ENCODE measurements at places on chromosomes 1 and 21. TPM values are rescaled to one million over a fixed set of nuclear protein-coding genes. Genes with fewer than 3 reads are reported as not detected.

The INAVA gene
- total RNA-seq: 1.8 TPM

The GPR89B gene
- 19.4 TPM for total RNA-seq

The MASP2 gene
- not detected for total RNA-seq

The PLK3 gene
- 103 TPM for total RNA-seq

The NTMT2 gene
- total RNA-seq: not detected

The UBE2U gene
- not detected for total RNA-seq

The CTSK gene
- 117 TPM for total RNA-seq

The SHE gene
- 6.1 TPM for total RNA-seq

Data from thoracic aorta (tissue), 2 donors.